ENCODE measurements at places on chromosomes 1 and 21.
A peak's percentile ranks its signal among the peaks of the same experiment; 100 is the strongest.

GRCh38 chr1:36707221-36707620 lies 224.5 kb upstream of the CSF3R start:
- DNase-seq = no peak

DNA sequence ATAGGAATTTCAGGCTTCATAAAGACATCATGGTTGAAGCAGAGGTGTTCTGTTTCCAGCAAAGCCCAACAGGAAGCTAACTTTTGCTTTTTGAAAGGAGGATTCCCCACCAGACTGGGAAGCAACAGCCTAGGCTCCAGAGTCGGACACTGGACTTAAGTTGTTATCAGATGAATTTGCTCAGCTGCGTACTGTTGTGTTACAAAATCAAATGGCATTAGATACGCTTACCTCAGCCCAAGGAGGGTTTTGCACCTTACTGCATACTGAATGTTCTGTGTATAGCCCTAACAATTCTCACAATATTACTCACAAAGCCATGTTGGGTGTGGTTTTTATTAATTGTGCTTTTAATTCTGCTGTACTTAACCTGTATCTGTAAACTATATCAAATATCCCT lies 547 bp upstream of the CHIA start:
- DNase-seq = no peak

GRCh38 chr1:168466092-168466713 lies 77.6 kb downstream of the XCL2 start:
- no peak for DNase-seq

DNA sequence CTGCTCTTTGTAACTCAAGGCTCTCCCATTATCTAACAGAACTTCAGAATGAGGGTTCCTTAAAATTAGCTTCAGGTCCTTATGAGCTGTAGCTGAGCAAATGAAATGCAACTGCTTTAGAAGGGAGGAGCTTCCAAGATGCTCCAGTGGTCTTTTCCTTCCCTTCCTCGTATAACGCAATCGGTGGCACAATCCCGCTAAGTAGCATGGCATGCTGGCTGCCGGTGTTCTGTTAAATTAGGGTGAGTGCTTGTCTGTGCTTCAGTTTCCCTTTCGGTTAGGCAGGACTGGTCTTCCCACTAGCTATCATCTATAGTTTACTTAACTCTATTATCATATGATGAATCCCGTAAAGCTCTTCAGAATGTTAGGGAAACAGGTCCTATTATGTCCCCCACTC lies 917 bp downstream of the KIAA0040 start:
- DNase-seq = peak; percentile 60

DNA sequence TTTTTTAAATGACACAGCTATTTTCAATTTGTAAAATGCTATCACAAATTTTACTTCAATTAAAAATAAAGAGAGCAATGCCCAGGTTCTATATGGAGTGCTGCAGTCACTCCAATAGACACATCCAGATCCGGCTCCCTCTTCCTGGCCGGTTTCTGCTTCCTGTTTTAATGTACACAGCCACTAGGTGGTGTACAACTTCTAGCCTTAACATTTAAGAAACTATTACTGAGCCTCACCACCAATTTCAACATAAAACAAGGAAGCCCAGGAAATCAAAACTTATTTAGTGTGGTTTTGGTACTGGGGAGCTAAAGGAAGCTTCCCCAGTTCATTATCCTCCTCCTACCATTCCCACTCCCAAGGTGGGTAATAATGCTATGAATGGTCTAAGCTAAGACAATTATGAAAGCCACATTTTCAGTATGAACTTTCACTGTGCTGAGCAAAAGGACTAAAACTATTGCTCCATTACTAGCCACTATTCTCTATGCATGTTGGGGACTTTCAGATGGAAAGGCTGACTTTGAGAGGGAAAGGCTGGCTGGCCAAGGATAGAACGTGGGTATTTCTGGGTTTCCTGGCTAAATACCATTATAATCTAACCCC lies 25.5 kb upstream of the MTMR11 start:
- DNase-seq = peak; percentile 81

Data from B cell (primary cell).